ENCODE measurements at places on chromosomes 3 and 15.
A peak's percentile ranks its signal among the peaks of the same experiment; 100 is the strongest.

DNA sequence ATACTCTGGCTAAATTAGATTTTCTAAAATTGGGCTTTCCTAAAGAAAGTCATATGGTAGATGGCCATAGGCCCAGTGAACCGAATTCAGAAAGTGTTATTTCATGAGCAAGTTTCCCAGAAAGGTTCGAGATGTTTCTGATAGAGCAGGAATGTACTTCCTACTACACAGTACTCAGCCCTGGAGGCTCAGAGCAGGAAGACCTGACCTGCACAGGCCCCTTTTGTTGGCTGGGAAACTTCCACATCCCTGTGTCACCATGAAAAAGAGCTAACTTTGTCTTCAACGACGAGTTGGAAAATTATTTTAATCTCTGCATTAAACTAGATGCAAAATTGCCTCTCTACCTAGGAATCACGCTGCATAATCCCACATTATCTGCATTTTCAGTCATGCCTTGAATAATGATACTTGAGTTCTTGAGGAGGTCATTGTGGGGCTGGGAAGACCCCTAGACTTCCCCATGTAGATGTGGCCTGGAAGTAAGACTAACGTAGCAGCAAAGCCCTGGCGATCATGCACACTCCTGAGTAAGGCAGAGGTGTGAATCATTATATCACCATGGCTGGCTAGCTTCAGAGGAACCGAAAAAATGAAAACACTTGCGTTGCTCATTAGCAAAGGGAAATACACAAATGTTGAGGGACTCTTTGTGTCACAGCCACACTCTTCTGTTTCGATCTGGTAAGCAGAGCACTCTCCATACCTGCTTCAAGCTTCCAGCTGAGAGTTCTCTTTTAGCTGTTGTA, 47.1 kb downstream of the CMTM7 start:
- DNase-seq: no peak

DNA sequence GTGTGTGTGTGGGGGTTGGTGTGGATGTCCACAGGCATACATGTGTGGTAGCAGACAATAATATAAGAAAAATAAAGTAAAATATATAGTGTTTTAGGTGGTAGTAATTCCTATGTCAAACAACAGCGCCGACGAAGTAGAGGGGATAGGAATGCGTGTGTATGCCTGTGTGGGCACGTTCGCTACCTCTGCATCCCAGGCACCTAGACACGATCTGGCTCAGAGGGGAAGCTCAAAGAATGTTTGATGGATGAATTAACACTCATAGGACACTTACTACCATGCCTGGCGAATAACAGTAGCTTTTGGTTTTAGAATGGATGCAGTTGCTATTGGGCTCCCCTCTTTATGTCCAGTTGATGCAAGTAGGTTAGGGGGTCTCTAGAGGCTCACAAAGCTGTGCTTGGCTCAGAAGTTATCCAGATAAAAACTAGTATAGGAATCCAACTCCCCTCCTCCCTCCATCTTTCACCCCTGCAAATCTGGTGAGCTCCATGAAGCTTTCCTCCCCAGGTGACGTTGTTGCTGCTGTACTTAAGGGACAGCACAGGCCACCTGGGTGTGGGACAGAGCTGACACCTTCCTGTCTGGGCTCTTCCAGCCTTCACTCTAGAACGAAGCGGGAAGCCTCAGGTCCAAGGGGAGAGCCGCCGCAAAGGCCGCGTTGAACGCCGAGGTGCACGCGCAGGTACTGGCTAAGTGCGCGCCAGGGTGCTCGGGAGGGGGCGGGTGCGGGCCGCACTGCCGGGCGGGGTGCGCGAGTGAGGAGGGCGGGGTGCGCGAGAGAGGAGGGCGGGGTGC, 192.6 kb upstream of the LYSMD4 start:
- no peak for DNase-seq

- DNase-seq: no peak
Measured at GRCh38 chr3:196968233-196969133, at the start of gene PIGZ. PIGZ (minus strand) TSS chr3:196968833; CDS start chr3:196952031, 16,802 bp downstream.

DNA sequence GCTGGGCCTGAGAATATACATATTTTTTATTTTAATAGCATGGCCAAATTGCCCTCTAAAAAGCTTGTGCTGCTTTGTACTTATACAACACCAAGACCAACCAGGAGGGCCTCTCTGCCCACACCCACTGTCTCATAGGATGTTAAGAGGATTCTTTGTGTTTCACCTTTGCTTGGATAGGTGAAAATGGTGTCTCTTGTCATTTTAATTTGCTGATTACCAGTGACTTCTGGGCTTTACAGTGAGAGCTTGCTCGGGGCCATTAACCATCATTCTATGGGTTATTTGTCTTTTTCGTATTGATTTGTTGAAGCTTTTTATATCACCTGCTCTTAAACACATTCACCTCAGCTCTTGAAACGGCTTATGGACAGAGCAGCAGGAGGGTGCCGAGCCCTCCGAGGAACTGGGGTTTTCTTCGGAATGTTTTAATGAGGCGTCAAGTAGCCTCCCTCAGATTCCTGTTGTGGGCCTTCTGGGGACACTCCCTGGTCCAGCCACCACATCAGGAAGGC, 10.5 kb downstream of the PTH1R start:
- no peak for DNase-seq

GRCh38 chr3:134858441-134859035, 63.5 kb downstream of the EPHB1 start:
- DNase-seq: no peak

GRCh38 chr15:51760805-51761204, 9.4 kb downstream of the TMOD2 start:
- no peak for DNase-seq

GRCh38 chr3:20573175-20573574, 387.2 kb upstream of the SGO1 start:
- no peak for DNase-seq

DNA sequence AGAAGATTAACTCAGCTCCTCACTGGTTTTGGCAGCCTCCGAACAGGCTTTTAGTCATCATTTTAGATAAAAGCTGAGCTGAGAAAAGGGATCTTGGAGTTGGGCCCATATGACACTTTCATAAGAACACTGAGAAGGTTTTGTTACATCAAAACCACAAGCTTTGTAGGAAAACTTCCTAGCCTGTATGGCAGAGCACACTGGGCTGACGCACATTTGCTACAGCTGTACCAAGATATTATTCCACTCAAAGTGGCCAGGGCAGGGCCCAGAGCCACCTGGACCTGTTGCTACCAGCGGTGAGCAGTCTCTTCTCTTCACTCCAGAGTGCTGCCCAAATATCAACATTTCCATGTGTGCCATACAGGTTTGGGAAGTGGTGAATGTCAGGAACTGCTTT, 160.5 kb upstream of the CCDC54 start:
- DNase-seq: no peak

GRCh38 chr3:27533261-27533607, 49.0 kb upstream of the SLC4A7 start:
- DNase-seq: no peak

DNA sequence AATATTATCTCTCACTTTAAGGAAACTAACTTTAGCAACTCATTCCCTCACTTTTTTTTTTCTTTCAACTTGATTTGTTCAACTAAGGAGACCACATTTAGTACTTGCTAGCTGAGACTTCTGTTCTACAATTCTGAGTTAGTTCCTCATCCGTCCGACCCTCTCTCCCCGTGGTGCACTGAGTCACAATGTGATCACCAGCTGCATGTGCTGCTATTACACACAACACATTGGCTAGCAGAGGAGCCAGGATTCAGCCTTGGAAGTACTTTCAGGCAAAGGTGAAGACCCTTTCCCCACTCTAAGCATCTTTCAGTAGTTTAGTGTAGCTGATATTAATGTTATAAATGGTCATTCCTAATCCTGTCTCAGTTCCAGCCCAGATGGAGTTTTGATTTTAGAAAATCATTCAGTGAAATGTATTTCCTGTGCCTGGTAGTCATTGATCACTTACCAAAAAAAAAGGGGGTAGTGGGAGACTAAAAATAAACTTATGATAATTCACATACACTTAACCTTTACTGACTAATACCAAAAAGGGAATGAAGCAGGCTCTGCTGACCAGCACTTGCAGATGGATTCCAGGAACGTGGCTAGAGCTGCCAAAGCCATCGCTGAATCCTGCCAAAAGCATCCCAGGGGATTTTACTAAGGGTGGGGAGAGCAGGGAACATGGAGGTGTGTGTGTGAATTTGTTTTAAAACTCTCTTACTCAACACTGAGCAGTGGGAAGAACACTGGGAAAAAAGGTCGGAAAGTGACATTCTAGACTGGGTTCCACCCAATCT, 424.8 kb downstream of the LPP start:
- DNase-seq: peak; percentile 68

DNA sequence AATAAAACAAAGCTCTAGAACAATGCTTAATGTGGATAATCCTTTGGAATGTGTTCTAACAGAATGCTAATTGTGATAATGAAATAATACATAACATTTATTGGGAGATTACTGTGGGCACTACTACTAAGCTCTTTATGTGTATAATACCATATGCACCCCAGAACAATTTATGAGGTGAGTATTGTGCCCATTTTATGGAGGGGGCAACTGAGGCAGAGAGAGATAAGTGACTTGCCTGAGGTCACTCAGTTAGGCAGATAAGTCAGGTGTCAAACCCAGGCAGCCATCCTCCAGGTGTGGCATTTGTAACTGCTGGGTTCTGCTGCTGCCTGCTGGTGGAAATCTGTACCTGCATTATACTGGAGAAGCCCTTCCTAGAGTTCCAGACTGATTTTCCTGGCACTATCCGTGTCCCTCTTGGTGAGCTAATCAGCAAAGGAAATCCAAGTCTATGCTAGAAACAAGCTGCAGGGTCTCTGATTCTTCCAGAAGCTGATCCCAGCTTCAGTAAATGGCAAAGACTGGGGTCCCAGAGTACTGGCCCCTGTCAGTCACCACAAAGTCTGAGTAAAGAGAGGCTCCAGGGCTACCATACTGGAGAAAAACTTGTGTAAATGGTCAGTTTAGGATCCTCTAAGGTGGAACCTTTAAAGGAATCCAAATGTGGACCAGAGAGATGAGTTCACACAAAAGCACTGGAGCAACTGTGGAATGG, 22.6 kb upstream of the RBP1 start:
- DNase-seq: no peak

DNA sequence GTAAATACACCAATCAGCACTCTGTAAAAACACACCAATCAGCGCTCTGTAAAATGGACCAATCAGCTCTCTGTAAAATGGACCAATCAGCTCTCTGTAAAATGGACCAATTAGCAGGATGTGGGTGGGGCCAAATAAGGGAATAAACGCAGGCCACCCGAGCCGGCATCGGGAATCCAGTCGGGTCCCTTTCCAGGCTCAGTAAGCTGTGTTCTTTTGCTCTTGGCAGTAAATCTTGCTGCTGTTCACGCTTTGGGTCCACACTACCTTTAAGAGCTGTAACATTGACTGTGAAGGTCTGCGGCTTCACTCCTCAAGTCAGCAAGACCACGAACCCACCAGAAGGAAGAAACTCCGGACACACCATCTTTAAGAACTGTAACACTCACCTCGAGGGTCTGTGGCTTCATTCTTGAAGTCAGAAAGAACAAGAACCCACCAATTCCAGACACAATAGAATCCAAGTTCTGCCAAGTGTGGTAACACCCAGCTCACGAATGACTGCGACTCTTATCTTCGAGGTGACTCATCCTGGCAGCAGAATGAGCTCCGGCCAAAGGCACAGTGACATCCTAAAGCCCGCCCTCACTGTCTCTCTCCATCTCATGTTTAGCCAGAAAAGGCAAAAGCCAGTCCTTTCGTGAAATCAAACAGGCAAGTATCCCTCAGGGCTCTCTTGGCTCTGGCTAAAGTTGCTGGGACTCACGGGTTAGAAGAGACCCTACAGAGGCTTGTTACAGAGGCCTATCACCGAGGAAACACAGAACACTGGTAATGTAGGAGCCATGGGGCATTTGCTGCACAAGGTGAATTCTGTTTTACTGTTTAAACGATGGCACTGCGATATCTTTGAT, 155.2 kb downstream of the FAM43A start:
- no peak for DNase-seq

DNA sequence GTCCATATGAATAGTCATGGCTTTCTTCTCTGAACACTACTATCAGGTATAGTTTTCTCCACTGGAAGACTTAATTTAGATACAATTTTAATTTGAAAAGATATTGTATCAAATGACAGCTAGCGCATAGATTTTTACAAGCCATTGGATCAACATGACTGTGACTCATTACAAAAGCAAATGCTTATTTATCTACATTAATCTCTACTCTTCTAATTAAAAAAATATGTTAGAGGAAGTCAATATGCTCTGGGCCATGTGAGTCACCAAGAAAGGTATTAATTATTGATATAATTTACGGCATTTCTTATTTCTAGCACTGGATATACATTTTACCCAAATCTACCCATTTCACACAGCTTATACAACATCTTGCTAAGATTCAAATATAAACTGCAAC, 800.3 kb upstream of the GBE1 start:
- no peak for DNase-seq

DNA sequence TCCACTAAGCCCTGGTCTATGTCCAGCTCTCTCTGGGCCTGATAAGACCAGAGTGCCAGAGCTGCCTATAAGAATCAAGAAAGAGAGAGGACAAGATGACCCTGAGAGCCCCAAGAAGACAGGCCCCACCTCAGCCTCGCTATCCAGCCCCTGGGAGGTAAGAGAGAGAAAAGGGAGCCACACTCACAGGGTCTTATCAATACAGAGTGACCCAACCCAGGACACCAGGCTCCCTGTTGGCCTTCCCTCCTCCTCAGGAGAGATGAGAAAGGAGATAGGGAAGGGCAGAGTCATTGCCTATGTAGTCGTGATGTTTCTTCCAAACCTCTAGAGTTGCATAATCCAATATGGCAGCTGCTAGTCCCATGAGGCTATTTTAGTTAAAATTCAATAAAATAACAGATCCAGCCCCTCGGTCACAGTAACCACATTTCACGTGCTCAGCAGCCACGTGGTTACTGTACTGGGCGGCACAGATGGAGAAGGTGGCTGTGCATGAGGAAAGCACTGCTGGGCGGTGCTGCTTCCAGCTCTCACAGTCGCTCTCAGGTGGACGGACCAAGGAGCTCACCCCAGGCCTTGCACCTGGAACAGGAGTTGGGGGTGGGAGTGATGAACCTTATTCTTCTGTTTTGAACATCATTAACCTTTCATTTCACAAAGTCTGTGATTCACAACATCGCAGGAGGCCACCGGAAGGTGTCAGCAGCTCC, 525.8 kb downstream of the SHQ1 start:
- DNase-seq: no peak

DNA sequence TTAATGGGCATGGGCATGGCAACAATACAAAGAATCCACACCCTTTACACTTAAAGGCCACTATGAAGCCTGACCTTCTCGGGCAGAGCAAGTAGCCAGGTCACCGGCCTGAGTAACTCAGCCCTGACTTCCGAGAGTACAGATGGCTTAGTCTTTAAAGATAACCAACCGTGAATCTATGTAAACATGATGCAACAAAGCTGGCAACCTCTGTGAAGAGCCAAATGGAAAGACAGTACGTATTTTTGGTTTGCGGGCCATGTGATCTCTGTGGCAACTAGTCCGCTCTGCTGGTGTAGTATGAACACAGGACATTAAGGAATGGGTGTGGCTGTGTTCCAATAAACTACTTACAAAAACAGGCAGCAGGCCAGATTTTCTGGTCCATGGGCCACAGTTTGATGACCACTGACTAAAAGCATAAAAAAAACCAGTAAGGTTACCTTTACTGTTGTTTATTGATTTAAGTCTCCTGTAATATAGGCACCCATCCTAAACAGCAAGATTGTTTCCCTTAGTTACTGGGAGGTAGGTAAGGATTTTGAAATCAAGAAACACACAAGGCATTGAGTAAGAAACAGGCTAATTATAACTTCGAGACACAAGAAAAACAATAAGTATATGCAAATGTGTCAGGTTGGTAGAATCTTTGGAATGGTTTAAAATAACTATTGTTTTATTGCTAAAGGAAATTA, 14.5 kb downstream of the RIOX2 start:
- no peak for DNase-seq
